Fibroblast of villous mesenchyme (primary cell): ENCODE measurements at places on chromosomes 12 and 14. TPM values are rescaled to one million over a fixed set of nuclear protein-coding genes. Genes with fewer than 3 reads are reported as not detected.

Gene AKAP6
- 3.9 and 7.1 TPM in 2 replicates for total RNA-seq

Gene GDF3
- not detected in 2 replicates for total RNA-seq

Gene ZNF839
- total RNA-seq = 8.7 and 9.5 TPM in 2 replicates

Gene AMDHD1
- total RNA-seq = not detected in 2 replicates

Gene SERPINA5
- not detected in 2 replicates for total RNA-seq

Gene FGD6
- 11.9 and 18.1 TPM in 2 replicates for total RNA-seq

Gene CEBPE
- not detected in 2 replicates for total RNA-seq

Gene C1QL4
- under 0.01 TPM in 1 of 2 replicates, not detected in the other for total RNA-seq

Gene OR4K5
- total RNA-seq = not detected in 2 replicates

Gene SUPT16H
- 65.7 and 87.7 TPM in 2 replicates for total RNA-seq

Gene GYS2
- not detected in 2 replicates for total RNA-seq

Gene C1R
- total RNA-seq = 83.4 and 84.2 TPM in 2 replicates

Gene PCED1B
- 1.7 and 3.2 TPM in 2 replicates for total RNA-seq

Gene IL23A
- total RNA-seq = 0.32 TPM in 1 of 2 replicates, not detected in the other

Gene EIF5
- total RNA-seq = 122 and 124 TPM in 2 replicates

Gene TESPA1
- not detected in 2 replicates for total RNA-seq

Gene CLEC1B
- under 0.01 TPM in 1 of 2 replicates, not detected in the other for total RNA-seq

Gene AQP5
- not detected in 2 replicates for total RNA-seq

Gene TAS2R19
- 4.8 and 7.8 TPM in 2 replicates for total RNA-seq

Gene LHX5
- not detected in 2 replicates for total RNA-seq

Gene SART3
- total RNA-seq = 41.2 and 59.2 TPM in 2 replicates

Gene CYP27B1
- total RNA-seq = 0.97 and 3.0 TPM in 2 replicates

Gene LRP1-AS
- not detected in 2 replicates for total RNA-seq

Gene NELL2
- total RNA-seq = 0.86 TPM in 1 of 2 replicates, not detected in the other

Gene RERG
- under 0.01 and 0.64 TPM in 2 replicates for total RNA-seq

Gene ACSM4
- total RNA-seq = not detected in 2 replicates

Gene TM7SF3
- 62.5 and 105 TPM in 2 replicates for total RNA-seq

Gene SYNDIG1L
- not detected in 2 replicates for total RNA-seq

Gene STYK1
- under 0.01 and 0.86 TPM in 2 replicates for total RNA-seq

Gene MORN3
- total RNA-seq = 0.32 TPM in 1 of 2 replicates, not detected in the other

Gene NANOG
- total RNA-seq = not detected in 2 replicates

Gene ARHGEF40
- 39.6 and 45.3 TPM in 2 replicates for total RNA-seq

Gene NGB
- total RNA-seq = not detected in 2 replicates

Gene CCDC184
- 0.32 and 0.43 TPM in 2 replicates for total RNA-seq
